B cell (primary cell): ENCODE measurements at places on chromosomes 5 and 9. TPM values are rescaled to one million over a fixed set of nuclear protein-coding genes. Genes with fewer than 3 reads are reported as not detected.

The FGFR4 gene
- 1.2 and 1.5 TPM in 2 replicates for total RNA-seq

- no peak for DNase-seq
Measured at GRCh38 chr9:70801181-70801829, 320.1 kb downstream of the TRPM3 start.

The GLRA1 gene
- not detected in 2 replicates for total RNA-seq

- DNase-seq: peak; percentile 32
Measured at GRCh38 chr5:179612577-179613459, 10.7 kb downstream of the HNRNPH1 start.

DNA sequence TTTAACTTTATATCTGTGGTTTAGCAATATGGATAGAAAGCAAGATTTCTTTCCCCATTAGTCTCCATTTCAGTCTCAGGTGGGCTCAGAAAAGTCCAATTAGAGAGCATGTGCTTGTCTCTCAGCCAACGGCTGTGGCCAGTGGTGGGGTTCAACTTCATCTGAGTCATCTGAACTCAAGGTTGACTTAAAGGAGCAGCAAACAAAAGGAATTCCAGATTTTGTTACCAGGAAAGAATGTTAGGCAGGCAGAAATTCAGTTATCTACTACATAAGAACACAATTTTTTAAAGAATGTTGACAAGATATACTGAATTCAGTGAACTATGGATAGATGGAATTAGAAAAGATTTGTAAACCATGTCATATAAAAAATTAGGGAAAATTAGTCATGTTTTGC, 784.1 kb downstream of the MAT2B start:
- no peak for DNase-seq

- no peak for DNase-seq
Measured at GRCh38 chr9:119873877-119874276, 504.6 kb upstream of the BRINP1 start.

- DNase-seq: no peak
Measured at GRCh38 chr5:136236479-136237083, 43.6 kb upstream of the SMIM32 start.

The F2RL2 gene
- total RNA-seq: not detected in 2 replicates

- DNase-seq: no peak
Measured at GRCh38 chr9:122402403-122402871, 31.6 kb downstream of the PTGS1 start.

The RORB gene
- total RNA-seq: not detected in 2 replicates

- DNase-seq: no peak
Measured at GRCh38 chr9:89880161-89880560, 275.3 kb downstream of the GADD45G start.

The BARX1 gene
- total RNA-seq: not detected in 2 replicates

The CDKN2B-AS1 gene
- total RNA-seq: 2.5 and 3.2 TPM in 2 replicates

GRCh38 chr5:73902327-73903051, 276.5 kb downstream of the ARHGEF28 start:
- DNase-seq: peak; percentile 64

GRCh38 chr5:88895681-88896501, 12.9 kb upstream of the MEF2C start:
- DNase-seq: no peak

The EXOSC3 gene
- total RNA-seq: 55.3 and 64.9 TPM in 2 replicates

DNA sequence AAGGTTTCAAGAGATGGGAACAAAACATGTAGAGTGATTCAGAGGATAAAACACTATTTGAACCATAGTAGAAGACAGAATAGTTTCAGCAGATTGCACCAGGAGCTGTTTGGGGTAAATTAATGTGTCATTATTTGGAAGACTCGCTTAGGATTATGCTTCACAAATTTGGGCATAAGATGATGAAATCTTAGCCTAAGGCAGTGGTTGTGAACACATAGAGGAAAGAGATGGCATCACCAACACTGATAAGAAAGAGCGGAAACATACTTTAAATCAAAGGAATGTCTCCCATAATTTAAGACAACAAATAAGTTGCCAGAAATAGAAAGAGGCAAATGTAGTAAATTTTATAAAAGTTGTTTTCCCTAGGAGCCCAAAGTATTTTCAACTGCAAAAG, 66.1 kb upstream of the TBCA start:
- no peak for DNase-seq

DNA sequence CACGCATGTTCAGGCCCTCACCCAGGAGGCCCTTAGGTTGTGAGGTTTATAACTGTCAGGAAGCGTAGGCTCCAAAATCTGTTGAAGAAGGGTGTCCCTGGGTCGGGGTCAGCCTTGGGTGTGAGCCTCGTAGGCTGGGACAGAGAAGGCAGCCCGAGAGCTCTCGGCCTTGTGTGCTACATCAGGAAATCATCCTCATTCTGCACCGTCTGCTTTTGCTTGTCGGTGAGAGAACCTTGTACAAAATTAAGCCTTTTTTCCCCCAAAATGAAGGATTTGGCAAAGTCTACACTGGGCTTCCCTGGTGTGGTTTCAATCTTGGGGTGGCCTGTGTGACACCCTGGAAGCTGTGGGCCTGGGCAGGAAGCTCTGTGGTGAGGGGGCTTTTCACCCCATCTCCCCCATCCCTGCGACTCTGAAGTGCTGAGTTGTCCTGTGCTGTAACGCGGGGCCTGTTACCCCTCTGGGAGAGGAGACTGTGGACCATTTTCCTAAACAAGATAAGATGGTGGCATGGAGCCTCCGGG, 55.3 kb downstream of the AHRR start:
- peak; percentile 8 for DNase-seq

DNA sequence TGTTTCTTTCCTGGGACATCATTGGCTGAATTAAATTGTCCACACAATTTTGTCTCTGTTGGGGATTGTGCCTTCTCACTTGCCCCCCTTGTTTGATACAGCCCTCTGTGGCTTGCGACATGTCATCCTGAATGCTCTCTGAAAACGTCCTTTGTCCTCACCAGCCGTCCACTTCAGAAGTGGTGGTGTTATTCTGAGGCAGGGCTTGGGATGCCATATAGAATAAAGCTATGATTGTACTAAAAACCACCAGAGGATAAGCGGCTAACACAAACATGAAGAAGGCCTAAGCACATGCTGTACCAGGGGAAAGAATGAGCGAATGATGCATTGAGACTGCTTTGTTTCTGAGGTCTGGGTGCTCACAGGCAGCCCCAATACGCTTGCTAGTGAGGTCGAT, 3.5 kb upstream of the SNX30 start:
- no peak for DNase-seq

GRCh38 chr5:148615644-148616275, 38.6 kb downstream of the HTR4 start:
- no peak for DNase-seq

GRCh38 chr5:83554686-83555085, 83.1 kb downstream of the VCAN start:
- no peak for DNase-seq

DNA sequence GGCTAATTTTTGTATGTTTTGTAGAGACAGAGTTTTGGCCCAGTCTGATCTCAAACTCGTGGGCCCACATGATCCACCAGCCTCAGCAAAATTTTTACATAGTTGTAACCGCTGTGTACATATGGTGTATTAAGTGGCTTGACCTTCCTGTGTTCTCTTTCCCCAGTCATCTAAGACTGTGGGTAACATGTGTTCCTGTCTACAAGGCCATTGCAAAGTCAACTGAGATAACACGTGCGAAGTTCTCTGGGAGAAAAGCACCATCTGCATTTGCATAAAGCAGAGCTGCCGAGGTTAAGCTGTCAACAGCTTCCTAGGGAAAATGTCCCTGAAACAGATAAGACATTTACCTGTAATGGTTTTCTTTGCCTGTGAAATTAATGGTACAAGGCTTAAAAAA, 273.7 kb downstream of the FANCC start:
- DNase-seq: no peak

DNA sequence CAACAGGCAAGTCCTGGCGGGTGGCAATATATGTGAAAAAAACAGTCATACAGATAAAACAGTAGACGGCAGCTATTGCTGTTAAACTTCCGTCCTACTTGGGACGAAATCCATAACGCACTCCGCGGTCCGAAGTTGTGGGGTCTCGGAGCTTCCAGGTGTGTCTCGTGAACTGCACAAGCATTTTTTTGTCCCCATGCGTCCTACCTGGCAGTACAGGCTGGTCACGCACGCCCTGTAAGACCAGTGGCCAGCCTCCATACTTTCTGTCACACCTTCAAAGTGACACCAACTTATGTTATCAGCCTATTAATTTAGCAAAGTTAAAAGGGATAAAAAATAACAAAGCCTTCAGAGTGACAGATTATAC, 51.3 kb downstream of the TGFBI start:
- no peak for DNase-seq

DNA sequence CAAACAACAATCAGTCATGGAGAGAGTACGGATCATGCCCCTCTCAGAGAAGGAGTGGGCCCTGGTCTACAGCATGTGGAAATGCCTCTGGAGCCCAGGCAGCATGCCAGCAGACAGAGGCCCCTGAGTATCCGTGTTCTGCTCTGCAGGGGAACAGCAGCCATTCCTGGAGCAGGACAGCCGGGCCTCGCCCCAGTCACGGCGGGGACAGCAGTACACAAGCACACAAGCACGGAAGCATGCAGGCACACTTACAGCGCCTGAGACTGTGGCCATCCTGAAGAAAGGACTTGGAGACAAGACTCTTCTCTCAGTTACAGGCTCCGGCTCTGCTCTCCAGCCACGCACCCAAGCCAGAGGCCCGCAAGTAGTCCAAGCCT, 102.6 kb upstream of the ALDH1B1 start:
- DNase-seq: no peak

The PSAT1 gene
- total RNA-seq: 5.0 and 5.2 TPM in 2 replicates

DNA sequence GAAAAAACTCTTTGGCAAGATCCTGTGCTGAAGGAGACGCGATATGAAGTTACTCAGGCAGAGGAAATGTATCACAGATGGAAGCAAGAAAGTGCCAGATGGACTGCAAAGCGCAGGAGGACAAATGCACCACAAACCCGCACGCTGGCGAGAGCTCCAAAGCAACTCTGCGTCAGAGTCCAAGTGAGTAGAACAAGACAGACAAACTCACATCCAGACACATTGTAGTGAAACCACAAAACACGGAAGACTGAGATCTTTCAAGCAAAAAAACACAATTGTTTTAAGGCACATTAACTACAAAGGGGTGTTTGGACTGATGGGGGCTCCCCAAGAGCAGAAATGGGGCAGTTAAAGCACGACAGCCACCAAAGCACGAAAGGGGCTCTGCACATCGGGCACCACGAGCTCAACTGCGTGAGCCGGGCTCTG, 39.2 kb upstream of the NKD2 start:
- no peak for DNase-seq

GRCh38 chr9:82254646-82255367, 266.2 kb downstream of the SPATA31D1 start:
- DNase-seq: no peak

- DNase-seq: no peak
Measured at GRCh38 chr5:132184588-132184987, 43.1 kb downstream of the P4HA2 start.

DNA sequence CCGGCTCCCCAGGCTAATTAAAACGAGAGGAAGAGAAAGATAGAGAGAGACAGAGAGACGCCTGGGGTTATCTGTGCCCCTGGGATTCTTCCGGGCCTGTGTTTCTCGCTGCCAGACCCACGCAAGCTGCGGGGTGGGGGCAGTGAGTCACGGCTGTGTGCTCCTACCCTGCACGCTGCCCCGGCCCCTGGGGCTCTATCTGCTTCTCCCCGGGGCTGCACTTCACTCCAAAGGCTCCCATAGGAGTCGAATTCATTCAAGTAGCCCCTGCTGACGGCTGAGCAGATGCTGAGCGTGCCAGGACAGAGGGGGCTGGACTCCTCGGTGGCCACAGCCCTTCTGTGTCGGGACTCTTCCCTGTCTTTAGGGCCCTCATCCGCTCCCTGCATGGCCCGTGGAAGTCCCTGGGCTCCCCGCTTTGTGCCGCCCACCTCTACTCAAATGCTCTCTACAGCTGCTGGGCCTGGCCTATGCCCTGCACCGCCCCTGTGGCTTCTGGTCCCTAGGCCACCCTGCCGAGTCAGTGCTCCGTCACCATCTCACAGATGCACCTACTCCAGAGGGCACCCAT, 22.8 kb downstream of the SARDH start:
- no peak for DNase-seq

GRCh38 chr5:31033295-31033694, 160.2 kb upstream of the CDH6 start:
- no peak for DNase-seq

- no peak for DNase-seq
Measured at GRCh38 chr9:1619915-1620710, 395.0 kb upstream of the SMARCA2 start.

The DHFR gene
- 12.0 and 12.6 TPM in 2 replicates for total RNA-seq

GRCh38 chr9:134061019-134061687, 6.7 kb downstream of the BRD3 start:
- no peak for DNase-seq

DNA sequence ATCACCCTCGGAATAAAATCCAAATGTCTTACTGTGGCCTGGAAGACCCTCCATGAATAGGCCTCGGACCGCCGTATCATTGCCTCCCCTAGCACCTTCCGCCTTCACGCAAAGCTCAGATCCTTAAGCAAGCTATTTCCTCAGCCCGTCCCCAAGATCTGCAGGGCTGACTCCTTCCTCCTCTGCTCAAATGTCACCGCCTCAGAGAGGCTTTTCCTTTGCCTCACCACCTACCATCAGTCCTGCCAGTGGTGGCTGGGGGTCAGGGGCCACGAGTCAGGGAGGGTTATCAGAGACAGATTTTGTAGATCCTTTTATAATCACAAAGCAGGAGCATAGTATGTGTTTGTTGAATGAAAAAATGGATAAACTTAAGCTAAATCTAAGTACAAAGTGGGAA, 74.4 kb upstream of the KIF2A start:
- no peak for DNase-seq

The LAMC3 gene
- 0.25 and 0.29 TPM in 2 replicates for total RNA-seq

DNA sequence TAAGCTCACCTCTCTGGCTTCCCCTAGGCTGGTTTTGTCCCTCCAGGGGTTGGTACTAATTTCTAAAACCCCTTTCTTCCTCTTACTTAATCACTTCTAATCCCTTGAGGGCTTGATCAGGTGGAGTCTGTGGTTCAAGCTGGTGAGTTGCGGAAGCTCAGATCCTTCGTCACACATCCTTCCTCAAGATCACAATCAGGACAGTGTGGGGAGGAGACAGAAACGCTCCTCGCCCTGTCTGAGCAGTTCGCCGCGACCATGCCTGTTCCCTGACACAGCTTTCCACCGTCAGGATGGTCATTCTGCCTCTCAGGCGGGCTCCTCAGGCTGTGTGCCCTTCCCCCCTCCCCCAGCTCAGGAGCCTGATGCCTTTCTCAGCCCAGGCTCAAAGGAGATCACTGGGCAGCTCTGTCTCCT, 24.3 kb downstream of the CPLX2 start:
- peak; percentile 86 for DNase-seq

DNA sequence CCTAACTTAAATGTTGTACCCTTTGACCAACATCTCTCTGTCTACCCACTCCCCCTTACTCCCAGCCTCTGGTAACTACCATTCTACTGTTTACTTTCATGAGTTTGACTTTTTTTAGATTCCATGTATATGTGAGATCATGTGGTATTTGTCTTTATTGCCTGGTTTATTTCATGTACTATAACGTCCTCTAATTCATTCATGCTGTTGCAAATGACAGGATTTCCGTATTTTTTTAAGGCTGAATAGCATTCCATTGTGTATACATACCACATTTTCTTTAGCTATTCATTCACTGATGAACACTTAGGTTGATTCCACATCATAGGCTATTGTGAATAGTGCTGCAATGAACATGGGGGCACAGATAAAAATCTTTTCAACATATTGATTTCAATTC, 11.8 kb upstream of the NDUFB6 start:
- DNase-seq: no peak
